ENCODE measurements at places on chromosomes 2 and 18. TPM values are rescaled to one million over a fixed set of nuclear protein-coding genes. Genes with fewer than 3 reads are reported as not detected.

GRCh38 chr2:173030561-173031490 is 44.8 kb upstream of the MAP3K20 start:
- DNase-seq = peak; percentile 40

GRCh38 chr2:127604986-127605385 is 41.0 kb upstream of the GPR17 start:
- no peak for DNase-seq

GRCh38 chr2:71749671-71750101 is 296.3 kb downstream of the DYSF start:
- DNase-seq = peak; percentile 30

DNA sequence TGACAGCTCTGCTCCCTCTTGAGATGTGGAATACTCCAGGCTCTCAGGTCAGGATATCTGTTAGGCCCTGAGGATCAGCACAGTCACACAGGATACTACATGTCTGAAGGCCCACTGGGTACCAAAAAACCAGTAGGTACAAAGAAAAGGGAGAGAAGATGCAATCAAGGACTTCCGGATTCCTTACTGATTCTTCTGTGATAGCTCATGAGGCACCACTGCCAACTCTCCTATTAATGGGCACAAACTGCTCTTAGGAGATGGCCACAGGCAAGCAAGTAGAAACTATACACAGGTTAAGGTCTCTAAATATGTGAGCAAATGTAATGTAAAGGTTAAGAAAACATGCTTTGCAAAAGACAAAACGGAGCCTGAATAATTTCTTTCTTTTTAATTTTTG is 3.5 kb downstream of the TMEM127 start:
- DNase-seq = no peak

DNA sequence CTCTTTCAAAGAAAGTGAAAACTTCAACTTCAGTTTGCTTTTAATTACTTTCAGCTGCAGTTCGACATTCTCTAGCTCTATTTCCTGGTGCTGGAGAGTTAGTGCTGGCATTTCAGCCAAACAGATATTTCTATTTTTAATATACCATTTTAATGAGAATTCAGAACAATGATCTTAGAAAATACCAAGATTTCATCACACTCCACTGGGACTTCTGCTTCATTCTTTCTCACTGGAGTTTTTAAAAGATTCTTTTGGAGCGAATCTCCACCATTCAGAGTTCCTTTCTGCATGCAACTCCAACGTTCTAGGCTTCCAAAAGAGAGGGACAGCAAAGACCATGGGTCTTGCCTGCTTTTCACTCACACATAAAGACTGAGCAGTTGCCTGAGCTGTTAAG is 94.2 kb downstream of the CABLES1 start:
- no peak for DNase-seq

- no peak for DNase-seq
Measured at GRCh38 chr18:55515214-55515613, 72.8 kb downstream of the TCF4 start.

The FBXO15 gene
- 0.13 TPM for total RNA-seq

DNA sequence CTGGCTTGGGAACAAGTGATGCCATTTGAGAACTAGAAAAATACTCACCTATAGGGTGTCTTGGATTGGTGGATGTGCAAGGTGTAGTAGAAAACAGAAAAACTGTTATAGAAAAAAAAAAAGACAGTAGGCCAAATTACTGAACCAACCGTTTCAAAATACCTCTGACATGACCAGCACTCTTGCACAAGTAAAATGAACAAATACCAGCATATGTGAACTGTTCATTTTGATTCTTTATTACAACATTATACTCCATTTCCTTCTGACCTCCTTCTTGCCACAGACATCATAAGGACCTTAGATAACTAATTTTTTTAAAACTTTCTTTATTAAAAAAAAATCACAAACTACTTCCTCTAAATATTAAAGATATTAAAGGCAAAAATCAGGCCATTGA is 125.5 kb downstream of the ATAD2B start:
- DNase-seq = peak; percentile 54

DNA sequence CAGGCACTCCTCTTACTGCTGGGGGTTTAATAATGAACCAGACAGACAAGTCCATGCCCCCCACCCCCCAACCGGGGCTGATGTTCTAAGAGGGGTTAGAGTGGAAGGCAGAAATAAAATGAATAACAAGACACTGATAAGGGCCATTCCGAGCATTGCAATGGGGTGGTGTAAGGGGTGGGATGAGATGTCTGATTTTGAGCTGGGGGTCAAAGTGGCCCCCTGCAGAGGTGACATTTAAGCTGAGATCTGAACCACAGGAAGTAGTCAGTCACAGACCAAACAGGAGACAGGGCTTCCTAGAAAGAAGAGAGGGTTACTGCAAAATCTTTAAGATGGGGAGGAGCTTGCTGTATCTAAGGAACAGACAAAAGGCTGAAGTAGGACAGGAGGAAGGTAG is 180.6 kb upstream of the SH3BP4 start:
- no peak for DNase-seq

Measured in bronchial epithelial cell (primary cell).